Peyer's patch (tissue), 4 donors: ENCODE measurements at places on chromosomes 7 and 10.
A peak's percentile ranks its signal among the peaks of the same experiment; 100 is the strongest.

GRCh38 chr10:71968553-71969474 lies 4.6 kb downstream of the CHST3 start:
- no peak for DNase-seq

DNA sequence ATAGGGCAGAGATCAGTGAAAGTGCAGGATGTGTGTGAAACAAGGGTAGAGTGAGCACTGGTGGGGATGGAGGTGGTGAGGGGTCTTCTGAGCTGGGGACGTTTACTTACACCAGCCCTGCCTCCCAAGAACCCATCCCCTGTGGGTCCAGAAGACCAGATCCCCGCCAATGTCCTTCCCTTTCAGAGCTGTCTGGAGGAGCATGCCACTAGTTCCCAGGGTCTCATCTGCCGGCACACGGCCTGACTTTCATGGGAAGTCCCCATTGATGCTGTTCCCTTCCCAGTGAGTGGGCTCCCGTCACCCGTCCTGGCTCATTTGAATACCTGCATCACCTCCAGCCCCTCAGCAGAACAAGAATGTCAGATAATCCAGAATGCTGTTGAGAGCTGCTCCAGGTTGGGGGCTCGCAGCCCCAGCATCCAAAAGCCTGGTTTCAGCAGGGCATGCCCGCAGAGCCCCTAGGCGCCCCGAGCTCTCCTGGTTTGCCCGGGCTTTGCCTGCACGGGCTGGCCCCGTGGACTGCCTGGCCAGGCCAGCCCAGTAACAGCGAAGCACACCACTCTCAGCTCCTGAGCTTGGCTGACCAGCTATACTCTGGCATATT lies 246.7 kb downstream of the MGMT start:
- no peak for DNase-seq

DNA sequence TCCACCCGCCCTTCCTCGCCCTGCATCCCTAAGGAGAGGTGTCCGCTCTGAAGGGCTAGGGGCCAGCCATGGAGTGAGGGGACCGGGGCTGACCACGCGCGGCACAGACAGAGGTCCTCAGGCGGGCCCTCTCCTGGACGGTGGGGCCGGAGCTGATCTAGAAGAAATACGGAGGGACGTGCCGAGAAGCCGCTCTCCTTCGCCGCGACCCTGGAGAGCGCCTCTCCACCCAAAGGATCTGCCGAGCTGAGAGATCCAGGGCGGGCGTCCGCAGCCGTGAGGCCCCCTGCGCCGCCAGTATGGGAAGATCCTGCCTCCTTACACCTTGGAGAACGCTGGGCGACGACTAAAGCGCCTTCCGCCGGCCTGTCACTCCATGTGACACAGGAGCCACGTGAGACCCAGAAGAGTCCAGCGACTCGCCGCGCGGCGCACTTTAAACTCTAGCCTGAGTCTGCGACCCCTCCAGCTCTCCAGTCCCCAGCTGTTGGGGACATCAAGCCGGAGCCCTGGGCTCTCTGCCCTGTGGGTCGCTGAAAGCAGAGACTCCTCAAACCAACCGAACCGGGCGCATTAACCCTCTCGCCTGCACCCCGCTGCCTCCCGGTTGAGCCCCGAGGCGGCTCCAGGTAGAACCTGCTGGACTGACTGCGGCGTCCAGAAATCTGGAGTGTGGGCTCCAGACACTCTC lies 1.5 kb upstream of the SFMBT2 start:
- DNase-seq: peak; percentile 37

GRCh38 chr10:89327803-89328441 lies at the start of gene IFIT3:
Gene IFIT3, plus strand, starts transcription at chr10:89327997. Its CDS starts 77 bp downstream, at chr10:89328074.
- DNase-seq: peak; percentile 37

GRCh38 chr10:31749301-31749700 lies 179.3 kb downstream of the ARHGAP12 start:
- no peak for DNase-seq
